ENCODE measurements at places on chromosomes 1 and 21.

DNA sequence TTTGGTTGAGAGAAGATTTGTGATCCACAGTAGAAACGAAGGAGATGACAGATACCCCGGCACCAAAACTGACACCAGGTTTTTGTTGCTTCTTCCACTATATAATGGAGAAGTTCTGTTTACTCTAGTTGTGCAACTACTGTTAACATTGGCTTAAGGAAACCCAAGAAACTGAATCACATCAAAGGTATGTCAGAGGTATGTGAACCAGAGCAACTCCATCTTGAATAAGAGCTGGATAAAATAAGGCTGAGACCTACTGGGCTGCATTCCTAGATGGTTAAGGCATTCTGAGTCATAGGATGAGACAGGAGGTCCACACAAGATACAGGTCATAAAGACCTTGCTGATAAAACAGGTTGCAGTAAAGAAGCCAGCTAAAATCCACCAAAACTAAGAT lies 173.7 kb upstream of the CAMK1G start:
- no peak for DNase-seq

GRCh38 chr21:44612029-44612486 lies at the start of gene KRTAP10-8:
KRTAP10-8 (plus strand) TSS chr21:44612079; CDS start chr21:44612101, 22 bp downstream.
- no peak for DNase-seq

GRCh38 chr1:7808253-7808844 lies 24.3 kb downstream of the PER3 start:
- DNase-seq, result no peak

DNA sequence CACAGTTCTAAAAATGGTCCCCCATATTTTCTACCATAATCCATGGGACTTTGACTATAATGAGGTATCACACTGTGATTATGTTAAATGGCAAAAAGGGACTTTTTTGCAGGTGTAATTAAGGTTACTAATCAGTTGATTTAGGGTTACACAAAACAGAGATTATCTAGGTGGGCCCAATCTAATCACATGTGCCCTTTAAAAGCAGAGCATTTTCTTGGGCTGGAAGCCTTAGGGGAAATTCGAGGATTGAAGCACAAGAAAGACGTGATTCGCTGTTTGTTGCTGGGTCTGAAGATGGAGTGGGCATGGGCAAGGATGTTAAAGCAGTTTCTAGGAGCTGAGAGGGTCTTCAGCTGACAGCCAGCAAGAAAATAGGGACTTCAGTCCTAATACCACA lies 13.4 kb downstream of the RAVER2 start:
- DNase-seq, result no peak

DNA sequence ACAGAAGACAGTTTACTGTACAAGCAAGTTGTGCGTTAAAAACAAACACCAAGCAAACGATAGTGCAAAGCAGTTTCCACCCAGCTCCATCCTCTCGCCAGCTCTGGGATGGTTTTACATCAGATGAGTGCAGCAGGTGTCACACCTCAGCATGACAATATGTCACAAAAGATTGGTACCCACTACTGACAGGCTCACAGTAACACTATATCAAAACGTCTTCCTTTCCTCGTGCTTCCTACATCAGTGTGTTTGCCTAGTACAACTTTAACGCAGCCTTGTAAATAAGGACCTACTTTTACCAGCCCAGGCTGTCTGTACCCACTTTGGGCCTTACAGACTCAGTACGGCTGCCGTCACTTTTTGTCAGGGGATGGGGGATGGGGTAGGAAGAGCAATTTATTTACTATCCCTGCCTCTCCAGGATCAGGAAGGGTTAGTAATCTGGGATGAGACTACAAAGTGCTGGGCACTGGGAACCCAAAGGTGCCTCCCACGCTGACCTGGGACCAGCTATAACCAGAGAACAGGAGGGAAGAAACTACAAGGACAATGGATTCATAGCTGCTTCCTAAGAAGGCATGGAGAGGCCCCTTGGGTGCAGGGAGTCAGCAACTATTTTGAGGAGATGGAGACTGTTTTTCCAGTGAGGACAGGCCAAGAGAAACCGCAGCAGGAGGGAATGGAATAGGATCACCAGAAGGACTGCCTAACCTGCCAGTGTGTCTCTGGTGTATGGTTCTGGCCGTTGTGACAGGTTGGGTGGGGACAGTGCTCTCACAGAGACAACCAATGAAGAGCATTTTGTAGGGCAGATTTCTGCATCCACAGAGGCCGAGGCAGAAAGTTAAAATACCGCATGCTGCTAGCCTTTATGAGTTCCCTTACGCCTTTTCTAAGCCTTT lies 30.2 kb downstream of the RUNX3 start:
- DNase-seq, result peak; percentile 14

GRCh38 chr1:24502065-24502708 lies 449 bp upstream of the RCAN3 start:
- DNase-seq, result peak; percentile 78

- peak; percentile 12 for DNase-seq
These were observed 11.2 kb upstream of the HMGCS2 start for GRCh38 chr1:119779869-119780356.

DNA sequence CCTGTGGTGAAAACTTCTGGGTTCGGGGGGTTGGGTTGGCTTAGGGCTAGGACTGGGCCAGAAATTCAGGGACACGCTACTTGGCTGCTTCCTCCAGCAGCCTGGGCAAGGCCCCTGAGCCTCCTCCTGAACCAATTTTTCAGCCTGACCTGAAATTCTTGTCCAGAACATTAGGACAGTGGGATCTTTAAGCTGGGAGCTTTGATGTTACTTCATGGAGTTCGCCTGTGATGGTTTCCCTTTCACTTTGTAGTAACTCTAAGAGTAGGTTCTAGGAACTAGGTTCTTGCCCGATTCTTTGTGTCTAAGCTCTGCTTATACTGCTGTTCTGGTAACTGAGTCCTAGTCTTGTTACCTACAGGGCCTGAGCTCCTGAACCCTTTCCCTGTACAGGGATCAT lies 75.3 kb downstream of the S1PR1 start:
- DNase-seq, result no peak

DNA sequence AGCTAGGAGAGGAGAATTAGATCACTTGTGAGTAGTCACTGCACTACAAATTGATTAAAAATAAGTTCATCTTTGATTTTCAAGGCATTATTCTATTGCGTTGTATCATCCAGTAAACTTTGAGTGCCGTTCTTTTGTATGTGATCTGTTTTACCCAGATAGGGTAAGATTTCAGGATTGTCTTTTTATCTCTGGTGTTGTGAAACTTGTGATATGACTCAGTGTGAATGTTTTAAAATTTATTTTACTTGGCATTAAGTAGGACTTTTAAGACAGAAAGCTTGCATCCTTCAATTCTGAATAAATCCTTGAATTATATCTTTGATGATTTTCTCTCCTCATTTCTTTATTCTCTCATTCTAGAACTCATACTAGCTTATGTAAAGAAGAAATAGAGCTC lies 93.3 kb upstream of the ADAMTS5 start:
- DNase-seq, result no peak

DNA sequence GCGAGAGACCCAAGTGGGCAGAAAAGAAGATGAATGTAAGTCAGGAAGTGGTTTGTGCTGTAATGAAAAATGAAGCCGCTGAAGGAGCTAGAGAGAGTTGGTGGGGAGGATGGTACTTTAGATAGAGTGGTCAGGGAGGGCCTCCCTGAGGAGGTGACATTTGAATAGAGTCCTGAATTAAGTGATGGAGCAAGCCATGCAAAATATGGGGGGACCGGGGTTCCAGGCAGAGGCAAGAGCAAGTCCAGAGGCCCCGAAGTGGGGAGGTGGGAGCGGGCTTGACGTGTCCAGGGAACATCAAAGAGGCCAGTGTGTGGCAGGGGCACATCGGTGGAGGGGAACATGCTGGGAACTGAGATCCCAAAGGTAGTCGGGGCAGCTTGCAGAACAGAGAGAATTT lies 43.1 kb downstream of the OPRD1 start:
- DNase-seq, result no peak

- DNase-seq, result no peak
These were observed 2.0 kb downstream of the PIK3CD start for GRCh38 chr1:9653491-9654050.

DNA sequence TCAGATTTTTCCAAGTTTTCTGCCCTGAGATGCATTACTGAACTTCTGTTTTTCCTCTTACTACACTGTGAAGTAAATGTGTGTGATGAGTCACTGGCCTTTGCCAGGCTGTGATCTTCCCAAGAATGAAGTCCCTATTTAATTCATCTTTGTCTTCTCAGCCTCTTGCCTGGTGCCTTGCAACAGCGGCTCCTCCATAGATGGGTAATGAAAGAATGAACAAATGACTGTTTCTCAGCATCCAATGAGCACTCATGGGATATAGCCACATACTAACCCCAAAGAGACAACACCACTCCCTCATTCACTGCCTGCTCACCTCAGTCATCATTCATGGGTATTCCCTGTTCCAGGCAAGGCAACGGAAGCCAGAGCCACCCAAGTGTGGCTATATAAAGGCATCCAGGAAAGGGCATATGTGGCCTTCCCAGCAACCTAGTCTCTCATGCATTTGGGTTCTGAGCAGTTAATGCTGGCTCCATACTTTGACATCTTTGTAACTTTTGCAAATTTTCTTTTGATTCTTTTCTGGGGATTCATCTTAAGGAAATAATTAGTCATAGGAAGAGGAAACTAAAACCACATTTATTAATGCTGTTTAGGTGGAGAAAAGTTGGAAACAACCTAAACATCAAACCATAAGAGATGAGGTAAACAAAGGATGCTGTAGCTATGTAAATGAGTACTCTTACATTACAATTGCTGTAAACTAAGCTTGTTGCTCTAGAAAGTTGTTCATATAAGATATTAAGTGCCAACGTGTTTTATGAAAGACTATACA lies 71.9 kb downstream of the HIVEP3 start:
- peak; percentile 36 for DNase-seq

DNA sequence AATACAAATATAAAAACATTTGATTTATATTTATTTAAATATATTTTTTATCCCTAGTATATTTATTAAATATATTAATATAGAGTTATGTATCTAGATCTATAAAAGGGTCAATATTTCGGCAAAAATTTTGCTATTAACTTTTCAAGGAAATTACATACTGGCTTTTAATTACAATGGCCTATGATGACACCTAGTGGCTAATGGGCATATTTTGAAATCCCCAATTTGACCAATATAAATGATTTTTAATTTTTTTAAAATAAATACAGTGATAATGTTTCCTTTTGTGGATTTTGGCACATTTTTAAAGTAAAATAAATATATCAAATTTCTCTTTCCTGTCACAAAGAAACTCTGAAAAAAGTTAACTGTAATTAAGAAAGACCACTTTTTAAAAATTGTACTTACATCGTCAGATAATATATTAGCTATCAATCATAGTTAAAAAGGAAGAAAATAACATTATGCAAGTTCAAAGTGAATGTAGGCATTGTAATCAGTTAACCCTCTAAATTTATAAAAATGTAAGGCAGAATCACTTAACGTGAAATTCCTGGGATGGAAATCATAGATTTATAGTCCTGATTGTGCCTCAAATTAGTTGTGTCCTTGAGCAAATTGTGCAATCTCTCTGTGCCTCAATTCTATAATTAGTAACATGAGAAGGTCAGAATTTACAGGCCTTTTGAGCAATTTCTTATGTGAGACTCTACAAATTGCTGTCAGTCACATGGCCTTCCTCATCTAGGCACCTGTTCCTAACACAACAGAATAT lies 25.6 kb upstream of the RGS13 start:
- DNase-seq, result no peak

GRCh38 chr1:2212274-2212531 lies 15.9 kb upstream of the SKI start:
- DNase-seq, result no peak

DNA sequence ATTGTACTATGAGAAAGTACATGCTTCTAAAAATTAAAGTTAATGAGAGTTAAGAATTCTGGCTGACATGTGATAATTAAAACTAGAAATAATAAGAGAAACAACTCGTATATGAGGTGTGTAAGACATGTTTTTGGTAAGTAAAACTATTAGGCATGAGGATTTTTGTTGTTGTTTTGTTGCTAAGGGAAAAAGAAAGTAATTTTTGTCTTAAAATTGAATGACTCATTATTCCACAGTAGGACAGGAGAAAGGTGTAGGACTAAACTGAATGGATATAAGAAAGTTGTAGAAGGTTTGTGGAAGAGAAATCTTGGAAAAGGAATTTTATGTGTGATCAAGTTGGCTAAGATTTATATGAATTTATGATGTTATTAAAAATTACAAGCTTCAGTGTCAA lies 54.8 kb downstream of the TBX19 start:
- no peak for DNase-seq

DNA sequence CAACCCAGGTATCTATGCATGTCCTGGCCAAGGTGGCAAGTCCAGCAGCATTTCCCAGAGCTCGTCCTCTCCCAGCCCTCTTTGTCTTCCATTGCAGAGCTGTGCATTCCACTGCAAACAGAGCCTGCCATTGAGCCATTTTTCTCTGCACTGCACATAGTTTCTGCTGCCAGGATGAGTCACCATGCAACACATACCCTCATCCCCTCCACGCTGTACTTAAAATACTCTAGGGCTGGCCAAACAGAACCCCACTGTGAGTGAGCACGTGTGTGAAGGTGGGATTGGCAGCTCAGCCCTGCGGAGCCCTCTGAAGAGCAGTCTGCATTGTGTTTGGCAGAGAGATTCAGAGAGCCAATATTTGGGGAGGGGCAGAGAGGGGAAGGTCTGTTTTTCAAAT lies 3.9 kb upstream of the ATP1B1 start:
- peak; percentile 76 for DNase-seq

DNA sequence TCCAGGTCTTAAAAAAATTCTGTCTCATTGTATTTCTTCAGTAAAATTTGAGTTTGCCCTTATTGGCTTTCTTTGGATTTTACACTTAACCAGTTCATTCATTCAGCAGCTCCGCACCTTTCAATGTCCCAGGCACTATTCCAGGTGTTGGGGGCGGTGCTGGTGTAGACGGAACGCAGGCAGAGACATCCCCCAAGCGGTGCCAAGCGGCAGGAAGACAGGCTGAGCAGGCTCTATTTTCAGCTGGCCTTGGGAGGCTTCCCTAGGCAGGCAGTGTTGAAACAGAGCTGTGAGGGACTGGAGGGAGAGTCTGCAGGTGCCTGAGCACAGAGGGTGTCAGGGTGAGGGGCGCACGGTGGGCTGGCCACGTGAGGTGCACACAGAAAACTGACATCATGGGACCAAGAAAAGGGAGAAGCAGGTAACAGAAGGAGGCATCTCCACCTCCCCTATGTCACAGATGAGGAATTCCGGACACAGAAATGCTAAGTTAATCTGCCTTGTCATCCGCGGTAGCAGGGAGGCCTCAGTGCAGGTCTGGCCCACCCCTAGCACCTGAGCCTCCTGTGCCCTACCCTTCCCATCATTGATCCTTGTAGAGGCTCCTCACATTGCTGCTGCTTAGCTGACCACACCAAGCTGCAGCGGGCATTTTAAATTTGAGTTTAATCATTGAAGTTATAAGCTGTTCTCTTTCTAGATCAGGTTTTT lies 40.8 kb downstream of the SLC37A1 start:
- no peak for DNase-seq

- peak; percentile 34 for DNase-seq
These were observed 1.2 kb downstream of the PIGP start for GRCh38 chr21:37071561-37072273.

DNA sequence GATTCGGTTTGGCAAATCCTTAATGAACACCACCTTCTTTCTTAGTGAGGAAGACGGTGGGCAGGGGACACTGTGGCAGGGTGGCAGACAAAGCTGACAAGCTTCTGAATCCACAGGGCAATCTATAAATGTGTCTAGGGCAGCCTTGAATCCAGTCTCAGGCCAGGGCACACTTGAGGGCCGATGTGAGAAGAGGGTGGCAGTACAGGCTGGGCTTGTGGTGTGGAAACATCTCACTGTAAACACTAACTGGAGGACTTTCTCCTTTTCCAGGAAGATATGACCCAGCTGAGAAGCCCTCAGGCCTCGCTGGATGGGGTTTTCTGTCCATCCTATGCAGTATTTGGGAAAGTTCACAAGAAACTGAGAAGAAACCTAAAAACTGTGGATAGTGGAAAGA lies 46.5 kb downstream of the PKP1 start:
- DNase-seq, result no peak

All from hepatic stellate cell (primary cell).